Activated CD4-positive, alpha-beta T cell treated with anti-CD3 and anti-CD28 coated beads, Interleukin-2, amount 10 ng/mL, durations not matched to agents 24 days and 14 days (primary cell): ENCODE measurements at places on chromosomes 7 and 10. TPM values are rescaled to one million over a fixed set of nuclear protein-coding genes. Genes with fewer than 3 reads are reported as not detected.

GRCh38 chr7:98194672-98195457 is 16.4 kb upstream of the BHLHA15 start:
- DNase-seq = no peak

FKBP6 gene
- total RNA-seq = not detected in 2 replicates

DNA sequence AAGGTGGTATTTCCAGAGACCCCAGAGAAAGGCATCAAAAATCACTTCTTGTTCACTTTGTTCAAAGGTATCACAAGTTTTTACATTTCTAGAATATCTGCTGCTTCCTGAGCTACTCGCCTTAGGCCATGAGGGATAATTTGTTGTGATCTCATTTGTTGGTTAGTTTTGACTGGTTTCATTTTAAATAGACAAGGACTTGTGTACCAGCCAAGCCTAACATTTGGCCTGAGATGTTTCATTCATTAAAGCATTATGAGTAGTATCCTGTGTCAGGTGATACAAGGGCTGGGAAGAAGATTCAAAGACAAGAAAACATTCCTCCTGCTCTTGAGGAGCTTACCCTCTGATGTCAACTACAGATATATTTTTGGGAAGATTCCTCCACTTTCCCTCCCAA is 170.3 kb upstream of the FAM171A1 start:
- no peak for DNase-seq

GRCh38 chr7:134105841-134106240 is 21.3 kb upstream of the LRGUK start:
- DNase-seq = no peak

GRCh38 chr7:107039199-107039900 is 5.2 kb upstream of the PRKAR2B start:
- no peak for DNase-seq

- no peak for DNase-seq
These were observed 176.1 kb downstream of the SH3PXD2A start for GRCh38 chr10:103679096-103679790.

NPFFR1 gene
- total RNA-seq = not detected in 2 replicates

NPTX2 gene
- total RNA-seq = not detected in 2 replicates

JAKMIP3 gene
- 1.2 and 1.3 TPM in 2 replicates for total RNA-seq

DNA sequence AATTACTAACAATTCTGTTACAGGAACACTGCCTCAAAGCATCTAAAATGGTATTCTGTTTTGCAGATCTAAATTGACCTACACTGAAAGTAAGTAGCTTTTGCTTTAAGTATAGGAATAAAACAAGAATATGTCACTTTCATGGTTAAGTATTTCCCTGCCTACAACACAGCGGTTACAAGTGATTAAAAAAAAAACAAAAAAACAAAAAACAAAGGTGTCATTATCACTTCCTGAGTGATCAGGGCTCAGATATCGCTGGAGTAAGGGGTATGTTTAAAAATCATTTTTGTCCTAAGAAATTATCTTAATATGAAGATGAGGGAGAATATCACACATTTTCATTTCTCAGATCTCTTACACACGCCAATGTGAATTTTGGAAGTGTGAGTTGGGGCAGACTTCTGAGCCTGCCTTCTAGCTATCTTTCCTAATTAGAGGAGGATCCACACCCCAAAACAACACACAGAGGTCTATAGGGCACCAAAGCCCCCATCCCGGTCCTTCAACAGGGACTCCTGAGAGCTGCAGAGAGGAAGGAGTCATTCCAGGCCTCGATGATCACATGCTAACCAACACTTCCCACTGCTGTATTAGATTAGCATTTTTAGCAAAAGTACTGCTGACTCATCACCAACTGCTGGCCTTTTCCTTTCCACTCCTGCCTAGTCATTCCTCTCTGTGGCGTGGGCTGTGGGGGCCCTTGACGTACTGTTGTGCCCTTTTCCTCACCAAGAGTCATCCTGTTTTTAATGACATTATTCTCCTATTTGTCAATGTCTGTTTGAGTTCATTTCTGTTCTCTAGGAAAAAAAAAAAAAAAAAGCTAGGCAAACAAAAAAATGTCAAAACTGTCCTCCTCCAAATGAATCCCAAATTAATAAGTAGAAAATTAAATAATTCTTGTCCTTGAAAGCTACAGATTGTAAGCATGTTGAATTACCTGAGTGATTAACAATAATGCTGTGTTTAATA is 31.2 kb downstream of the PRTFDC1 start:
- DNase-seq = peak; percentile 77

GRCh38 chr7:66640802-66641525 is 12.3 kb downstream of the KCTD7 start:
- DNase-seq = no peak

AKR1C4 gene
- not detected in 2 replicates for total RNA-seq

GRCh38 chr7:21368317-21368716 is 59.6 kb upstream of the SP4 start:
- peak; percentile 33 for DNase-seq

DNA sequence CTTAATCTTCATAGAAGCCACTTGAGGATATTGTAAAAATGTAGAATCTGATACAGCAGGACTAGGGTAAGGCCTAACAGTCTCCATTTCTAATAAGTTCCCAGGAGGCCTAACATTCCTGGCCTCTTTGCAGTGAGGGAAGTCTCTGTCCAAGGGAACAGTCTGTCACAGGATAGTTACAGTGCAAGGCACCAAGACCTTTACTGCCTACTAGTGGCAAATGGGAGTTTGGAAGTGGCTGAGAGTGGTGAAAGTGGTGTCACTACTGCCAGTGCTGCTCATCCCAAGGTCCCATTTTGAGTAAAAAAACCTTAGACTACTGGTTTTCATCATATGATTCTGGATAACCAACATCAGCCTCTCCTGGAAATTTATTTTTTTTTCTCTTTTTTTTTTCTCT is 619.5 kb upstream of the SEMA3D start:
- no peak for DNase-seq

DNA sequence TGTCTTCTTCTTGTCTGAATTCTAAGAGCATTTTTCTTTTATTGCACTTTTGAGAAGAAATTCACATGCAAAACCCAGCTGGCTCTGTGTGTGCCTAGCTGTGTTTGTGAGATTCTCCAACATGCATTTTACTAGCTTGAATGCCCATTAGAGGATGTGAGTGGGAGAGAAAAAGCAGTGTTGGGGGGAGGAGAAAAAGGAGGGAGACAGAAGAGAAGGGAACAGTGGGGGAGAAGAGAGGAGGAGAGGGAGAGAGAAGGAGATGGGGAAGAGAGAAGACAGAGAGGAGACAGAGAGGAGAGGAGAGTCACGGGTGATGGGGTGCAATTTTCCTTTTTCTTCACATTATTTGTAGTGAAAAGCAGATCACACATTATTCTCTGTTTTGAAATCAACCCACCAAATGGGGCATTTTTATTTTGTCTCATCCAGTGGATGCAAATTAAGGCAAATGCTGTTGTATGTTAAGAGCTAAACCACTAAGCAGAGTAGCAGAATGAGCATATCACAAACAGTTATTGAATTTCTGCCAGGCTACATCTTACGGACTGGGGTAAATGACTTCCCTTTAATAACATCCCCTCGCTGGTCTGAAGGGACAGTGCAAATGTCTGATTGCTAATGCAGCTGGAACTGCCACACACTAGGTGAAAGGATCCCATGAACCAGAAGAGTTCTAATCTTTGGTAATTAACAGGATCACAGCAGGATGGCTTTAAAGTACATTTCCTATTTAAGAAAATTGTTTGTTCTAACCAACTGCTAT is 849 bp downstream of the LRRN3 start:
- peak; percentile 71 for DNase-seq
